Activated T-helper 1 cell treated with anti-CD3 and anti-CD28 coated beads, Interleukin-2, amount 50 U/mL, for 16 hours (primary cell): ENCODE measurements at places on chromosomes 1 and 21.

DNA sequence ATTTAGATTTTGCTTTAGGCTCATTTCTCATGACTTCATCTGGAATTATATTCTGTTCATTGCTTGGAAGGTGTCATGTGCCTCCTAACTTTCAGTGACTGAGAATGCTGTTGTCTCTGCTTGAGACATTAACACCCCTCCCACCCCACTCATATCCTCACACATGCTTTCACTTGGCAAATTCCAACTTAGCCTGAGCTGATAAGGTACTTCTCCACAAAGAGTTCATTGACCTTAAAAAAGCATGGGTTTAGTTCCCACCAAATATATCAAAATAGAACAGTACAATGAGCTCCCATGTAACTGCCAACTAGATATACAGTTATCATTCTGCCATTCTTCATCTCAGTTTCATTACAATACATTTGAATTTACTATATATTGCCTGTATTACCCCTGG lies 576.5 kb upstream of the ADGRL2 start:
- no peak for DNase-seq

DNA sequence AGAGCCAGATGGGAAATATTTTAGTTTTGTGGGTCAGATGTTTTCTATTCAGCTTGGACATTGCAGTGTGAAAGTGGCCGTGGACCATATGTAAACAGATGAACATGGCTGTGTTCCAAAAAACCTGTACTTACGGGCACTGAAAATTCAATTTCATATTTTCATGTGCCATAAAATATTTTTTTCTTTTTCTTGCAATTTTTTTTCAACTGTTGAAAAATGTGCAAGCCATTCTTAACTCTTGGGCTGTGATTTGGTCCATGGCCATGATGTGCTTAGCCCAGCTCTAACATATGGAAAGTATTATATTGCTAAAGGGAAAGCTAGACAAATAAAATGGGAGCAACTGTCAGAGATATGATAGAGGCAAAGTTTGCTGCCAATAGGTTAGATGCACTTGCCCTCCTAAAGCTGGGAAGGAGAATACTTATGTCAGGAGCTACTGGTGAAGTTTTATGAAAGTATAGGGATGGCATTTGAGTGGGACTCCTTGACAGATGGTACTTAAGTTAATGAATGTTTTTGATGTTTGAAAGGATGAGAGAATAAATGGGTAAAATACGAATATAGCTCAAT lies 240.3 kb downstream of the RYR2 start:
- DNase-seq = no peak

DNA sequence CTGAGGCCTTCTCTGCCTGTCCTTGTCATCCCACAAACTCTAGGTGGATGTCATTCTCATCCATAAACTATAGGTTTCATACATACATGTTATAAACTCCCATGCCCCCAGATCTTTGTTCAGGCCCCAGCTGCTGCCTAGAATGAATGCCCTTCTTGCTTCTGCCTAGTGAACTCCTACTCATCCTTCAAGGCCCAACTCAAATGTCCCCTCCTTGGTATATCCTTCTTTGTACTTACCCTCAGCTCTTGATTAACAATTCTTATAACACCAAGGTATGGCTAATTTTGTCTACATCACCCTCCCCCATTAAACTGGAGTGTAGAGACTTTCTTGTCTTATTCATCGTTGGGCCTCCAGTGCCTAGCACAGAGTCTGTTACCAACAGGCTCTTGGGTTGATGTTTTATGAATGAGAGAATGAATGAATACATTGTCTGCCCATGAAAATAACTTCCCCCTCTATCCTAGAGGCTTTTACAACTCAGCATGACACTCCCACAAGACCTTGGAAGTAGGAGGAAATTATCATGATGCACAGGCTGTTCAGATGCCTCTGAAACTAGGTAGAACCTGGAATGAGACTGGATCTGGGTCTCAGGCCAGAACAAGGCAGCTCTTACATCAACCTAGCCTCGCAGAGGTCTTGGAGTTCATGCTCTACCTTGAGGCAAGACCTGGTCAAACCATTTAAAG lies 26.9 kb downstream of the EPHB2 start:
- no peak for DNase-seq

- no peak for DNase-seq
Measured at GRCh38 chr1:40377512-40377911, 4.0 kb downstream of the SMAP2 start.

DNA sequence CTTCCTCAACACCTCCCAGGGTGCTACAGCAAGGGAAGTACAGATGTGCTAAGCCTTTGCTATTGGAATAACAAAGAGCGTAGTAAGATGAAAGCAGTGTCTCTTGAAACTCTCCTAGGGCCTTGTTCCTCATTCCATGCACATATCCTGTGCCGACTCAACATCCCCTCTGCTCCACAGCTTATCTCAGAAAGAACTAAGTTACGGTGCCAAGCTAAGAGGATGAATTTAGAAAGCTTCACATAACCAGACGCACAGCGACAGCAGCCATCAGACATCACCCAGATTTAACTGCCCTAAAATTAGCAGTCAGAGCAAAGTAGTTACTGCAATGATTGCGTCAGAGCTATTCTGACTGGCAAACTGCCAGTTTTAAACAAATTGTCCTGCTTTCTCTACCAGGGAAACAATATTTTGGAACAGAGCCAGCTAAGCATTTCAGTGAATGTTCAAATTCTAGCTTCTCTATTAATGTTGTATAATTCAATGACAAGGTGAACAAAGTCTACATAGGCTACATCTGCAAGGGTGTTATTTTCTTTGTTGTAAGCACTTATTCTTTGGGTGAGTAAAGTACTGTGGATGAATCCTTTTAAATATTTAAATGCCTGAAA lies 9.5 kb downstream of the SIPA1L2 start:
- no peak for DNase-seq
